BE2C (cell line): ENCODE measurements at places on chromosomes 2 and 18.

DNA sequence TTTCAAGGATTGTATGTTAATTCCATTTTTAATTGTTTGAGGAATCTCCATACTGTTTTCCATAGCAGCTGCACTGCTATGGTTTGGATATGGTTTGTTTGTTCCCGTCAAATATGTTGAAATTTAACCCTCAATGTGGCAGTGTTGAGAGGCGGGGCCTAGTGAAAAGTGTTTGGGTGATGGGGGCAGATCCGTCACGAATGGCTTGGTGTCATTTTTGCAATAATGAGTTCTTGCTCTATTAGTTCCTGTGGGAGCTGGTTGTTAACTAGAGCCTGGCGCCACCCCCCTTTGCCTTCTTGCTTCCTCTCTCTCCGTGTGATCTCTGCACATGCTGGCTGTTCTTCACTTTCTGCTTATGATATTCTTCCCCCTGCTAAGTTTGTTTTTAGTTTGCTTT lies 71.4 kb upstream of the LDLRAD4 start:
- no peak for DNase-seq

DNA sequence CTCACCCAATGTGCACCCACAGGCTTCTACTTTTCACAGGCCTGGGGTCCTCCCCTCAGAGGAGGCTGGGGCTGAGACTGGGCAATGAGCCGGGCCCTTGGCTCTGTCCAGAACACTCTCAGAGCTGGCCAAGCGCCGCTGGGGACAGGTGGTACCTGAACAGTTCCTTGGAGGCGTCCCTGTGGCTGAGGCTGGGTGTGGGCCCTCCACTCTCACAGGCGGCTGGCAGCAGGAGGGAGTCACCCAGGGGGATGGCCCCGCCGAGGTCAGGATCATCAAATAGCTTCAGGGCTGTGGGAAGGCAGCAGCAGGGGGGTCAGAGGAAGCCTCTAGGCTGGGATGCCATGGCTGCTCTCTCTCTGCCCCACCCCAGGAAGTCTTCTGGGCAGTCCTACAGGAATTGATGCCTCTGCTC lies 27.1 kb downstream of the HS1BP3 start:
- no peak for DNase-seq

DNA sequence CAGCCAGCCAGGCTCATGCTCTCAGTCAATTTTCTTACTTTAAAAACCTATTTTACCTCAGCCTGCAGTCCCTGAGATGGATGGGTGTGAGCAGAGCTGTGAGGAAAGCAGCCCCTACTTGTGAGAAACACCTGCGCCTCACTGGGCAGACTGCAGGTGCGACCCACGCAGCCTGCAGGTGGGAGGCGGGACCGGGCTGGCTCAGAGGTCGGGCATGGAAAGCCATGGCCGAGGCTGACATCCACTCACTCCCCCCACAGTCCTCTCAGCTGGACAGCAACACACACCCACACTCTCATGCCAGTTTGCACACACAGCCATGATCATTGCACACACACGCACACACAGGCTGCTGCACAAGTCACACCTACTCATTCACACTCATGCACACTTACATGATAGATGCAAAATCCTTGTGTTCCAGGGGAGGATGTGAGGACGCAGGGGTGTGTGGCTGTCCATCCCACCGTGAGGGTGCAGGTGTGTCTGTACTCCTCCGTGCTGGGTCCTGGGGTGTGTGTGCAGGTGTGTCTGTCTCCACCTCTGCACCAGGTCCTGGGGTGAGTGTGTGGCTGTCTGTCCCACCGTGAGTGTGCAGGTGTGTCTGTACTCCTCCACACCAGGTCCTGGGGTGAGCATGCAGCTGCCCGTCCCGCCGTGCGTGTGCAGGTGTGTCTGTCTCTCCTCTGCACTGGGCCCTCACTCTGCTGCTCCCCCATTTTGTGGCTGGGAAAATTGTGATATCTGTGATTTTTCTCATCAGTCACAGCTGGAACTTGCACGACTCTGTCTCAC lies 166.5 kb downstream of the RTP5 start:
- no peak for DNase-seq

- DNase-seq, result no peak
Measured at GRCh38 chr2:68303033-68303901, 16.5 kb downstream of the CNRIP1 start.

DNA sequence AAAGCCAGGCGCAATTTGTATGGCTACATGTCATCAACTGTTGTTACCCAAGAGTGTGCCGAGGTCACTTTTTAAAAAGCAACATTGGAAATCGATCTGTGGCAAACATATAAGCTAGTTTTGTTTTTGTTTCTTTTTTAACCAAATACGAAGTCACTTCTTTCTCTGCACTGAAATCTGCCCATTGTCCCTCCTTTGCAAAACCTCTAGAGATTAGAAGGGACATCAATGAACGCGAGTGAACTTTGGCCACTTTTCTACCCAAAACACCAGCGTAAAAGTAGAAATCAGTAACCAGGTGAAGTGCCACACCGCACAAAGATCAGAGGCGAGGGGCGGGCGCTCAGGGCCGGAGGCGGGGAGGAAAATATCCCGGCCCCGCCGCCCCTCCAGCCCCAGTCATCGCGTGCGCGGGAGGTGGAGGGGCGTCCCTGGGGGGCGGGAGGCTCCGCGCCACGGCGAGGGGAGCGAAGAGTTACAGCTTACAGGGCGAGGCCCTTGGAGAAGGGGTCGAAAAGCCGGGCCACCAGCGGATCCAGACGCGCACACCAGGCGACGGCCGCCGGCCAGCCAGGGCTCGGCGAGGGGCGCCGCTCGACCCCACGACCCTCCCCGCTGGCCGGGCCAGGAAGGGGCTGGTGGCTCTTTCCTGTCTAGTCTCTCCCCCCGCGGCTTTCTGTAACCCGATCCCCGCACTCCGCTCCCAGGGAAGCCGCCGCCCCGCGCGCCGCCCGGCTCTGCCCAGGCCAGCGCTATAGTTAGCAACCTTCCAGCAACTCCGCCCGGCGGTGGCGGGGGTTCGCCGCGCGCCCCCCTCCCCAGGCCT lies 993 bp downstream of the RBMS1 start:
- peak; percentile 64 for DNase-seq

GRCh38 chr2:178237488-178238153 lies 43.3 kb downstream of the OSBPL6 start:
- no peak for DNase-seq

DNA sequence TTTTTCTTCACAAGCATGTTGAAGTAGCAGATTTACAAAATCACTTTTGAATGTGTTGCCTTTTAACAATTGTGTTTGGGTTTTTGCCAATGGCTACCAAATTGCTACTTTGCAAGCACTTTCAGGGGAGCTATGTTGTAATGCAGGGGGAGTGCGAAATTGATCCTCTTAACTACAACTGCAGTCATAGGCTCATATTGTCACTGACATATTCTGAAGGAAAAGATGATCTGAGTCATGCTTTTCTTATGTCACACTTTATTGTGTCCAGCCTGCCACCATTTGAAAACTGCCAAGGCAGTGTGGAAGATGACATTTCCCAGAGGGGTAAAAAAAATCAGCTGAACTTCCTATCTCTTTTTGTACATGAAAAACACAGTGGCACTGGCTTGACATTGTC lies 74.9 kb downstream of the GPD2 start:
- DNase-seq, result no peak

- DNase-seq, result no peak
Measured at GRCh38 chr2:41829052-41829451, 218.8 kb upstream of the PKDCC start.

GRCh38 chr2:168731616-168732015 lies 70.8 kb upstream of the NOSTRIN start:
- peak; percentile 22 for DNase-seq

- no peak for DNase-seq
Measured at GRCh38 chr2:112686348-112687217, 34.2 kb upstream of the NT5DC4 start.

GRCh38 chr18:59547581-59548182 lies 149.5 kb downstream of the CCBE1 start:
- no peak for DNase-seq

GRCh38 chr2:120829633-120830025 lies 94.0 kb downstream of the GLI2 start:
- no peak for DNase-seq

GRCh38 chr18:48049757-48050156 lies 119.3 kb upstream of the SMAD2 start:
- DNase-seq, result no peak

GRCh38 chr2:191152482-191153240 lies 1.9 kb upstream of the STAT4 start:
- no peak for DNase-seq

DNA sequence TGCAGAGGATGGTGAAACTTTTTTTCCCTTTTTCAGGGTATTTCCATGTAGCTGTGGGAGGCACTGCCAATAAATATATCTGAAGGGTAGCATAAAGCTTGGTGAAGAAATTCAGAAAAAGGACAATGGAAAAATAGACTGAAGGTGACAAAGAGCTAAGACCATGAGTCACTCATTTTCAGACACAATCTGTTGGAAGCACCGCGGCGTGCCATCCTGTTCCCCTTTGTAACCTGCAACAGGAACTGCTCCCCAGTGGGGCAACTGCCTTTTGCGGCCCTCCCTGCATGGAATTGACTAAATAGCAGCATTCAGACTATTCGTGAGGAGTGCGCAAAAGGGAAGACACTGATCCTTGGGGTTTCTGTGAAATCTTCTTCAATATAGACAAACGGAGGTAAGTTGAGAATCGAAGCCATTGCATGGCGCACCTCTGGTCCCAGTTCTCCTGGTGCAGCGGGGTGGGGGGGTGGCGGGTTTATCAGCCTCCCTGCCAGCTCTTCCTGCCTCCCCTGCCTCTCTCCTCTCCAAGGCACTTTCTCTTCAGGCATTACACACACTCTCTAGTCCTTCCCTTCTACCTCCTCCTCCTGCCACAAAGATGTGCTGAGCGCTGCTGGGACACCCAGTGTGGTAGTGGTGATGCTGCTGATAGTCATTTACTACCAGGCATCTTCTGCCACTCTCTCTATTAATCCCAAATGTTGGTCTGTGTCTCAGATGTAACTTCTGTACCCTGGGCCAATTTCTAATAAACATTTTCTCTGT lies 126.2 kb upstream of the TMEM200C start:
- DNase-seq, result no peak

- DNase-seq, result no peak
Measured at GRCh38 chr2:84247532-84247931, 211.5 kb downstream of the SUCLG1 start.

DNA sequence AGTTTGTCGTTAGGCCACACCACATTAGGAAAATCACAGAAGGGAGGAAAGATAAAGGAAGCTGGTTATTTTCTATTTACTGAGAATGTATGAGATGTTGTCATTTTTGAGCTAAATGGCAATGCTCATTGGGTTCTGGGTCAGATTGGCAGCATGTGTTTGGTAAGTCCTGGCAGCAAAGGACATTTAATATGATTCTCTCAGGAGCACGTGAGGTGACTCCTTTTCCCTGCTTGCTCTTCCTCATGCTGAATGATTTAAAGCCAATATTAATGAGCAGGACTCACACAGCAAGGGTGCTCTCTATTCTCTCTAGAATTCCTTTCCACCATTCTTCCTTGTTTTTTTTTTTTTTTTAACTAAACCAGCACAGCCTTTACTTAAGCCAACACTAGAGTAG lies 298.2 kb downstream of the XIRP2 start:
- no peak for DNase-seq

GRCh38 chr2:180730976-180731375 lies 249.4 kb upstream of the UBE2E3 start:
- DNase-seq, result no peak

GRCh38 chr2:6924101-6924923 lies 7.1 kb downstream of the RNF144A start:
- no peak for DNase-seq

DNA sequence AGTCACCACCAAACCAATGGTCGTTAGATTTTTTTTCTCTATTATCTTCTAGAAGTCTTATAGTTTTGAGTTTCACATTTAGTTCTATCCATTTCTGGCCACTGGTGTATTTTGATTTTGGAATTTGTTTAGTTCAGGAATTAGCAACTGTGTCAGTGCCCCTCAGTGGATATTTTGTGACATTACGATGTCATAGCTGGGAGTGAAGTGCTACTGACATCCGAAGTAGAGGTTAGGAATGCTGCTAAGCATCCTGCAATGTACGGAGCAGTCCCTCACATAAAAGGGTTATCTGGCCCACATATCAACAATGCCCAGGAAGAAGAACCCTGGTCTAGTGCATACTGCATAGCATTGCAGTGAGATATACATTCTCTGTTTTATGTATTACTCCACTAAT lies 157.4 kb upstream of the RGPD4 start:
- no peak for DNase-seq

DNA sequence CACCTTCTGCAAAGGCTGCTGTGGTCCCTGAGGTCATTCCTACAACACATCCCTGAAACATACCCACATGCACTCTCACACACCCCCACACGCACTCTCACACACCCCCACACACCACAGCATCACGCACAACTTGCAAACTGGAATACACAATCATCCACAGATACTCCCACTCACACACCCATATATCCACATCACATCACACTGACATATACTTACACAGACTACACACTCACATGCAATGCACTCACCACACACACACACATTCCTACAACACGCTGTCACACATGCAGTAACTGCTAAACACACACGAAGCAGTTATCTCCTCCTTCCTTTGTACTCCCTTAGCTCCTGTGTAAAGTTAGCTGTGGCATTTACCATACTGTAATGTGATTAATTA lies 57.1 kb upstream of the PKDCC start:
- DNase-seq, result no peak

DNA sequence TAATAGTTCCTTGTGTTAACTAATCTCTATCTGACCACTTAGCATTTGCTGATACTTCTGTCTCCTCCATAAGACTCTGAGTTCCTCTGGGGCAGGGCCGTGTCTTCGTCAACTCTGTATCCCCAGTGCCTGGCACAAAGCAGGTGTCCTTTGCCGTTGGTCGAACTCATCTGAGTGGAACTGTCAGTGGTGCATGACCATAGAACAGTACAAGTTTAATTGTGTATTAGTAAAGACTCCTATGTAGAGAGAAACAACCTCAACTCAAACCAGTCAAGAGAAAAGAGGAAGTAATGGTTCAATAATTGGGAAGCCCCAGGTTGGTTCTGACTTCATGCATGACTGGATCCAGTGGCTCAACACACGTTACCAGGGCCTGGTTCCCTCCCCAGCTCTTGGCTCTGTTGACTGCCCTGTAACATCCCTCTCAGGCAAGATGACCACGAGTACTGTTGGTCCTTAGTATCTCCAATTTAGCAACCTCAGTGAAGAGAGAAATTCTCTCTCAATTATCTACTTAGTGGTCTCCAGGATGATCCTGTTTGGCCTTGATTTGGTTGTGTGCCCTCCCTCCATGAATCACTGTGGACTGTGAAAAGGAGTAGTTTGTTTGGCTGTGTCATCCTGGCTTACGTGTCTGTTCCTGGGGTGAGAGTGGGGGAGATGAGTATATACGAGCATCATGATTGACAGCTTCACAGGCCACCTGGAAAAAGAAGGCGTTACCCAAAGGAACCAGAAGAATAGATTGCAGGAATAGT lies 58.5 kb upstream of the MSH6 start:
- DNase-seq, result no peak

GRCh38 chr2:185640588-185640987 lies 98.0 kb upstream of the FSIP2 start:
- no peak for DNase-seq
